Ascending aorta (tissue), 2 donors: ENCODE measurements at places on chromosomes 5 and 9. TPM values are rescaled to one million over a fixed set of nuclear protein-coding genes. Genes with fewer than 3 reads are reported as not detected.

DNA sequence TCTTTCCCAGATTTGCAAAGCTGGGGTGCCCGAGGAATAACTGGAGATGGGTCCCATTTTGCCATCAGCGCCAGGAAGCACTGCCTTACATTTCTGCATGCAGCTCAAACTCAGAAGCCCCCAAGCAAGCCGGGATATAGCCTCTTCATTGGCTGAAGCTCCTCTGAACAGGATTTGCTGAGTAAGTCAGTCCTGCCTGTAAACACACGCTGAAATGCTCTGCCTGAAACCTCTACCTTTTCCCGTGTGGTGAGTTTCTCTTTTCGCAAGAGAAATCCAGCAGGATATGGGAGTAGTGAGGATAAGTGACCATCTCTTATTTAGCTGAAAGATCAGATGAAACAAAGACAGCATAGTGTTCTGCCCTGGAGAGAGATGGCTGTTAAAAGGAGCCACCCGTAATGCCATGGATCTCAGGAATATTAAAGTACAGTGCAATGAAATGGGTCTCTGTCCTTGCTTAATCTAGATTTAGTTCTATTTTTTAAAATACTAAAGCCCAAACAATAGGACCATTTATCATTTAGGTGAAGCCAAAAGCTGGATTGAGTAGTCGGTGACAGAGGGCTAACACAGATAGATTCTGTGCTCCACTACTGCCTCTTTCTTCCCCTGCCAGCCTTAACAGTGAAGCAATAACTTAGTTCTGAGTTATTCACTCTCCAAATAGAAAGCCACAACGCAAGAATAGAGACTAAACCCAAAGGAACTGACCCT is 177.5 kb upstream of the PPP2R2B start:
- DNase-seq: no peak

DNA sequence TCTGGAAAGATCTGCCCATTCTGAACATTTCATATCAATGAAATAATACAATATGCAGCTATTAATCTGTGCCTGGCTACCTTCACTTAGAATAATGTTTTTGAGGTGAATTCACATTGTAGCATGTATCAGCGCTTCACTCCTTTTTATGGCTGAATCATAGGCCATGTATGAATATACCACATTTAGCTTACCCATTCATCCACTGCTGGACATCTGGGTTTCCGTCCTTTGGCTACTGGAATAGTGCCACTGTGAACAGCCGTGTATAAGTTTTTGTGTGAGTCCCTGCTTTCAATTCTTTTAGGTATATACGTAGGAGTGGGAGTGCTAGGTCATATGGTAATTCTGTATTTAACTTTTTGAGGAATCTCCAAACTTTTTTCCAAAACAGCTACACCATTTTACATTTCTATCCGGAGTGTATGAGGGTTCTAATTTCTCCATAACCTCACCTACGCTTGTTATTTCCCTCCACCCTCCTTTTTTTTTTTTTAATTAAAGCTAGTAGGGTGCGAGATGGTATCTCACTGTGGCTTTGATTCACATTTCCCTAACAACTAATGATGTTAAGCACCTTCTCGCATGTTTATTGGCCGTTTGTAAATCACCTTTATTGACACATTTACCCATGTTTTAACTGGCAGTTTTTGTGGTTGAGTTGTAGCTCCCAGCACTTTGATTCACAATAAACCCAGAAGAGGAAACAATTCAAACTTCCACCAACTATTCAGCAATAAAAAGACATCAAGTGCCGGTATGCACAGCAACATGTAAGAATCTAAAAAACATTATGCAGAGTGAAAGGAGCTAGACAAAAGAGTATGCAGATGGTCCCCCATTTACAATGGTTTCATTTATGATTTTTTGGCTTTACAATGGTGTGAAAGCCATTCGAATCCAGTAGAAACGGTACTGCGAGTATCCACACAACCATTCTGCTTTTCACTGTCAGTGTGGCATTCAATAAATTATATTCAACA is 8.1 kb downstream of the SEMA4D start:
- DNase-seq: no peak

DNA sequence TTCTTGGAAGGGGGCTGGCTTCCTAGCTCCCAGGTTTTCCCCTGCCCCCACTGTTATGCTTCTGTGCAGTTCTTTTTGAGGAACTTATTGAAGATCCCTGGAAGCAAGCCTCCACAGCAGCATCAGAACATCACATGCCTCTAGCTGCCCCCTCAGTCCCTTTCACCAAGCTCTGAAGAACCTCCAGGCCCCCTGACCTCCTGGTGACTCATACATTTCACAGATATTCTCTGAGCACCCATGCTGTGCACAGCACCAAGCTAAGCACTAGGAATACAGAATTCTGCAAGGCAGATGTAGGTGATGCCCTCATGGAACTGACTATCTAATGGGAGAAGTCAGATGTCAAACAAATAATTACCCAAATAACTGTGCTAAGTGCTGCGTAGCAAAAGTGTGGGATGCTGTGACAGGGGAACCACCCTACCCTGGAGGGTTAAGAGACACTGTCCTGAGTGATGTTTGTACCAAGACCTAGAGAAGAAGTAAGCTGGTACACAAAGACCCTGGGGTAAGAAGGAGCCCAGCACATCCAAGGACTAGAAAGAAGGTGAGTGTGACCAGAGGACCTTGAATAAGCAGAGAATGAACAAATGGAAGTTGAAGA is 213.7 kb upstream of the NR4A3 start:
- no peak for DNase-seq

- no peak for DNase-seq
These were observed 3.3 kb downstream of the OLFML2A start for GRCh38 chr9:124780060-124780756.

DNA sequence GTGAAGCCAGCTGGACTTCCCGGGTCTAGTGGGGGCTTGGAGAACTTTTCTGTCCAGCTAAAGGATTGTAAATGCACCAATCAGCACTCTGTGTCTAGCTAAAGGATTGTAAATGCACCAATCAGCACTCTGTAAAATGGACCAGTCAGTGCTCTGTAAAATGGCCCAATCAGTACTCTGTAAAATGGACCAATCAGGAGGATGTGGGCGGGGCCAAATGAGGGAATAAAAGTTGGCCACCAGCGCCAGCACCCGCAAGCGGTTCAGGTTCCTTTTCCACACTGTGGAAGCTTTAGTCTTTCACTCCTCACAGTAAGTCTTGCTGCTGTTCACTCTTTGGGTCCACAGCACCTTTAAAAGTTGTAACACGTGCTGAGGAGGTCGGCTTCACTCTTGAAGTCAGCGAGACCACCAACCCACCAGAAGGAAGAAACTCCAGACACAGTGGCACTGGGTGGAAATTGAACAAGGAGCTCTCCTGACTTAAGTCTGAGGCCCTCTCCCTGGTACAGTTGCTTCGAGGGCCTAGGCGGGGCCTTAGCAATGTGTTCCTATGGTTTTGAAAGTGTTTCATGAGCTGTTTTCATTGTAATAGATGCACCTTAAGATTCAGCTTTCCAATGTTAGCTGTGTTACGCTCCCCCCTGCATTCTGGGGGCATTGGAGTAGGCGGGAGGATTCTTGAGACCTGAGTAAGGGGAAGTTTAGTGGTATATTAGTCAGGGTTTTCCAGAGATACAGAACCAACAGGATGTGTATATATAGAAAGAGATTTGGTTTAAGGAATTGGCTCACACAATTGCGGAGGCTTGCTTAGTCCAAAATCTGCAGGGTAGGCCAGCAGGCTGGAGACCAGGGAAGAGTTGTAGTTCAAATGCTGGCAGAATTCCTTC is 21.5 kb upstream of the MYO10 start:
- no peak for DNase-seq

DNA sequence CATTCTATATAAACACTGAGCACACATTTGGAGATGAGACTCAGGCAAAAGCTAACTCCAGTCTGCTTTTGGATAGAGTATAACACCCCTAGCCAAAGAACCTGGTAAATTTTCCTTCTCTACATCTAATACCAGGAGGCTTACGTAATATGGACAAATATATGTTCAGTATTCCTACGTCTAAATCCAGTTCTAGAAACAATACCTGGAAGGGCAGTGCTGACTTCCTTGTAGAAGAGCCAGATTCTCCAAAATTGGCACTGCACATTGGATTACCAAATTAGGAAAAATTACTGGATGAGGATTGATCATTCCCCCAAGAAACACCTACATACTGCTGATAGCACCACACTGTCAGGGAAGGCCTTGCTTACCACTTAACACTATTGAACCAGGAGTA is 247.4 kb downstream of the SAXO1 start:
- no peak for DNase-seq

DNA sequence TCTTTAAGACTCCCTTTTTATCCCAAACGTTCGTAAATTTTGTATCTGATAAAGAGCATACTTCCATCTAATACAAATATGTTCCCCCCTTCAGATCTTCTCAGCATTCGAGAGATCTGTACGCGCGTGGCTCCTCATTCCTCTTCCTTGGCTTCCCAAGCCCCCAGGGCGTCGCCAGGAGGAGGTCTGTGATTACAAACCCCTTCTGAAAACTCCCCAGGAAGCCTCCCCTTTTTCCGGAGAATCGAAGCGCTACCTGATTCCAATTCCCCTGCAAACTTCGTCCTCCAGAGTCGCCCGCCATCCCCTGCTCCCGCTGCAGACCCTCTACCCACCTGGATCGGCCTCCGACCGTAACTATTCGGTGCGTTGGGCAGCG is 19.9 kb downstream of the CDKN2A start:
- no peak for DNase-seq

Gene CDH10
- total RNA-seq: not detected

Gene RMND5B
- total RNA-seq: 81.6 TPM
